Stimulated activated effector memory CD8-positive, alpha-beta T cell treated with anti-CD3 and anti-CD28 coated beads, Interleukin-12 subunit alpha, Interleukin-12 subunit beta, amount 100 ng/mL, for 72 hours (primary cell): ENCODE measurements at places on chromosomes 5 and 9.
A peak's percentile ranks its signal among the peaks of the same experiment; 100 is the strongest.

GRCh38 chr5:55902696-55903095, 51.5 kb downstream of the IL31RA start:
- DNase-seq = no peak

DNA sequence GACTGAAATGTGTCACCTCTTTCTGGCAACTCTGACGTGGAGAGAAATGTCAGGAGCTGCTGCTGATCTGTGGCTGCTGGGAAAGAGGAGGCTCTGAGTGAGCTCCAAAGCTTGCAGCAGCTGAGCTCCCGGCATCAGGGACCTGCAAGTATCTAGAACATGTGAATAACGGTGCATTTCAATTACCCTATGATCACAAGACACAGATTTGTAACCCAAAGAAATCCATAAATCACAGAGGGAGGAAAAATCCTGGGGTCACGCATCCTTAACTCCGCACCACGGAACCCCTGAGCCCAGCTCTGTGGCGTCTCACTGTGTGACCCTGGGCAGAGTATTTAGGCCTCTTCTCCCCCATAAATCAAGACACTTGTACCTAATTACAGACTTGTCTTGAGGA, 139.8 kb downstream of the IRX2 start:
- DNase-seq = no peak

DNA sequence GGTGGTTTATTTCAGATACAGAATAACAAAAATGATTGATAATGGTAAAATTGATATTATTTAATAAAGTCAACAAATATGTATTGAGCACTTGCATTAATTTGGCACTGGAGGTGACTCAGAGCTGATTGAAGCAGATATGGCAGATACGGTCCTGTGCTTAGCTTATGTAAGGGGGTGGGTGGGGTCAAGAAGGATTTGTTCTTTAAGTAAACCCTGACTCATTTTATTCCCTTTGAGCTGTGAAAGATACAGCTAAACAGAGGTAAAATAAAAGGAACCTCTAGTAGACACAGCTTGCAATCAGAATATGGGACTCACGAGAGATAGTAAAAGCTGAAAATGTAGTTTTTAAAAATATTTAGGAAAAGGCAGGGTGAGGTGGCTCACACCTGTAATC, 201.3 kb upstream of the CLINT1 start:
- DNase-seq = no peak

GRCh38 chr9:135173066-135173465, 85.6 kb downstream of the OLFM1 start:
- DNase-seq = no peak

- no peak for DNase-seq
Measured at GRCh38 chr5:116378777-116379121, 195.9 kb downstream of the SEMA6A start.

DNA sequence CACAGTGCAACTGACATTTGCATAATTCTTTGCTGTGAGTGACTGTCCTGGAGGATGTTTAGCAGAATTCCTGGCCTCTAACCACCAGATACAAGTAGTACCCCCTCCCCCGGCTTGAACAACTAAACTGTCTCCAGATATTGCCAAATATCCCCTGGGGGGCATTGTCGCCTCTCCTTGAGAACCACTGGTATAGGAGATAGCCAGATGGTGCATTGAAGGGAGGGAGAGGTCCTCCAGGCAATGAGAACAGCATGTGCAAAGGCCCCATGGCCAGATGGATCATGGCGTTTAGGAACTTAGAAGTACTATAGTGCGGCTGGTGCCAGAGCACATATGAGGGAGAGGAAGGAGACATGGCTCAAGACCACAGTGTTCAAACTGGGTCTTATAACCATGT, 18.9 kb upstream of the ORM1 start:
- peak; percentile 40 for DNase-seq
